Hematopoietic multipotent progenitor cell treated with erythropoietin and hydrocortisone succinate and interleukin-3 and kit ligand, for 17 days (in vitro differentiated cells): ENCODE measurements at places on chromosomes 3 and 15.

DNA sequence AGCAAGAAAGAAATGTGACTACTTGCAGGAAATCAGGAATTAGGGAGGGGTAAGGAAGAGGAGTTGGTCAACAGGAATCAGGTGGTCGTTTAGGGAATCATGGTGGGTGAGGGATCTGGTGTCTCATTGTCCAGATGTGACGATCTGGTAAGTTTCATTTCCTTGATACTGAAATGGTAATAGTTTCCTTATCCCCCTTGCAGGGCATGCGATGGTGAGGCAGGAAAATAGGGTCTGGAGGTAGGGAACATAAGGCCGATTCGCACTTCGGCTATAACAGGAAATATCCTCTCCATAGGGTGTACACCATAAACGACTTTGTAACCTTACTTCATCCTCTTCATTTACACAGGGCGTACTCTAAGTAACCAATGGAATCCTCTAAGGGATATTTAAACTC lies 574 bp upstream of the LRRC34 start:
- no peak for DNase-seq

- no peak for DNase-seq
Observed at GRCh38 chr3:140509534-140509933, 168.3 kb upstream of the TRIM42 start.

DNA sequence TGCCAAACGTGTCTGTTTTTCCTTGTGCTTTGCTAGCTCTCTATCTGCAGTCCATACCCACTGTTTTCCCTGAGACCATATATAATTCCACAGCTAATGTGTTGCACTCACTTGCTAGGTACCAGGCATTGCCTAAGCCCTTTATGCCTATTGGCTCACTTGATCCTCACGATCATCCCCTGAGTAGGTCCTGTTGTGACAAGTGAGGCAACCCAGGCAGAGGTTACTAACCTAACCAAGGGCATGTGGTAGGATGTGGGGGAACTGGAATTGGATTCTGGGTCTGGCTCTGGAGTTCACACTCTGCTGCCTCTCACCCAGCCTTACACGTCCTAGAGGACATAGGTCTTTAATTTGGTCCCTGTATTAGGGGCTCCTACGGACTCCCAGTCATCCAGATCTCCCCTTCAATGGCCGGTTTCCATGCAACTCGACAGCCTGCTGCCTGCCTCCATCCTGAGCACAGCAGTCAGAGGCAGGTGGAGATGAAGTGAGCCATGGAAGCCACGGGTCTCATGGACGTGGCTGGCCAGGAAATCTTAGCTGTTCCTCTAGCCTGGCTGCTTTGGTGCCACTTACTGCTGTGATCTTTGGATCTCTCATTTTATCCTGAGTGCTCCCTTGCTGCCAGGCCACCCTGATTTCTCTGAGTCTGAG lies 38.9 kb upstream of the MYZAP start:
- no peak for DNase-seq

DNA sequence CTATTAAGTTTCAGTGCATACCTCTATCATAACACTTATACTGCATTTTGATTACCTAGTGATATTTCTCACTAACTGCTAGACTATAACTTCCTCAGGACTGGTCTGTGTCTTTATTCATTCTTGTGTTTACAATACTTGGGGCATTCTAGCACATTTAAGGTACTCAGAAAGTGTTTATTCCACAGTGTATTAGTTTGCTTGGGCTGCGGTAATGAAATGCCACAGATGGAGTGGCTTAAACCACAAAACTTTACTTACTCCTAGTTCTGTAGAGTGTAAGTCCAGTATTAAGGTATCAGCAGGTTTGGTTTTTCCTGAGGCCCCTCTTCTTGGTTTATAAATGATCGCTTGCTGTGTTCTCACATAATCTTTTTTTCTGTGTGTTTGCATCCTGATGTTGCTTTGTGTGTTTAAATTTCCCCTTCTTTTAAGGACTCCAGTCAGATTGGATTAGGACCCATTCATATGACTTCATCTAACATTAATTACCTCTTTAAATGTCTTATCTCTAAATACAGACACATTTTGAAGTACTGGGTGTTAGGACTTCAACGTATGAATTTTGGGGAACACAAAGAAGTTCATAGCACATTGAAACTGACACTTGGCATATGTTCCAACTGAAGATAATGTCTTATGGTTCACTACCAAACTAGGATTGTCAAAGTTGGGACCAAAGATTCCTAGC lies 23.9 kb downstream of the RNF111 start:
- DNase-seq: peak; percentile 13

- DNase-seq: no peak
Observed at GRCh38 chr3:64242435-64242834, 17.2 kb upstream of the PRICKLE2 start.

DNA sequence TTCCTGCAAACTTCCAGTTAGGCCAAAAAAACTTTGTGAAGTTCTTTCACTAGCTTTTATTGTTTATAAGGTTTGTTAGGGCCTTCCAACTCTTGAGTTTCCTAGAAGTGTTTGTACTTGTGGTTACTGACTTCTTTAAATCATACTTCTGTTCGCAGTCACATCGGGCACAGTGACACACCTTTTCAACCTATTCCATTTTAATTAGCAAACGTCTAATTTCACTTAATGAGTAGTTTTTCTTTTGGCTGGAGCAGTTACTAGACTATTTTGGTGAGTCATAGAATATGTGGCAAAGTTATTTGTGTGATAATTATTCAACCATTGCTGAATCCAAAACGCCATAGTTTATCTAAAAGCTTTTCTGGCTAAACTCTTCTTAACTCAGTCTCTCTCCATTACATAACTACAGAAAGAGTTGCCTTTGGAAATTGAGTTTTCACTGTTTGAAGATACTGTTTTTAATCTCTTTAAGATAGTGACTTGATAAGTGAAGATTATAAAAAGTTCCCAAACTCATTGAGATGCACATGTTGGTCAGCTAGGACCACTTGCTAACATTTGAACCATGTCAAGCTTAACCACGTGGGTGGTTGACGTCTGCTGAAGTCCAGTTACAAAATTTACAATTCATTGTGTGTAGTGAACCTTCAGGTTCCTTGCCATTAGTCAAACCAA lies 21.5 kb downstream of the CNOT10 start:
- DNase-seq: no peak

GRCh38 chr3:74267588-74268184 lies 346.8 kb downstream of the CNTN3 start:
- DNase-seq: peak; percentile 4

DNA sequence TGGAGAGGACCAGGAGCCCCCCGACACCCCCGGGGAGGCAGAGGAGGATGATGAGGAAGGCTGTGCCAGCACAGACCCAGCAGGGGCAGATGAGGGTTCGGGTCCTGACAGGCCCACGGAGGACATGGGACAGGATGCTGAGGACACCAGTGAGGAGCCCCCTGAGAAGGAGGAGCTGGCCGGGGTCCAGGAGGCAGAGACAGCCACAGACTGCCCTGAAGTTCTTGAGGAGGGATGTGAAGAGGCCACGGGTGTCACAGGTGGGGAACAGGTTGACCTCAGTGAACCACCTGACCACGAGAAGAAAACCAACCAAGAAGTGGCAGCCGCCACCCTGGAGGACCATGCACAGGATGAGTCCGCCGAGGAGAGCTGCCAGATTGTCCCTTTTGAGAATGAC lies 909 bp downstream of the FGD5 start:
- no peak for DNase-seq

DNA sequence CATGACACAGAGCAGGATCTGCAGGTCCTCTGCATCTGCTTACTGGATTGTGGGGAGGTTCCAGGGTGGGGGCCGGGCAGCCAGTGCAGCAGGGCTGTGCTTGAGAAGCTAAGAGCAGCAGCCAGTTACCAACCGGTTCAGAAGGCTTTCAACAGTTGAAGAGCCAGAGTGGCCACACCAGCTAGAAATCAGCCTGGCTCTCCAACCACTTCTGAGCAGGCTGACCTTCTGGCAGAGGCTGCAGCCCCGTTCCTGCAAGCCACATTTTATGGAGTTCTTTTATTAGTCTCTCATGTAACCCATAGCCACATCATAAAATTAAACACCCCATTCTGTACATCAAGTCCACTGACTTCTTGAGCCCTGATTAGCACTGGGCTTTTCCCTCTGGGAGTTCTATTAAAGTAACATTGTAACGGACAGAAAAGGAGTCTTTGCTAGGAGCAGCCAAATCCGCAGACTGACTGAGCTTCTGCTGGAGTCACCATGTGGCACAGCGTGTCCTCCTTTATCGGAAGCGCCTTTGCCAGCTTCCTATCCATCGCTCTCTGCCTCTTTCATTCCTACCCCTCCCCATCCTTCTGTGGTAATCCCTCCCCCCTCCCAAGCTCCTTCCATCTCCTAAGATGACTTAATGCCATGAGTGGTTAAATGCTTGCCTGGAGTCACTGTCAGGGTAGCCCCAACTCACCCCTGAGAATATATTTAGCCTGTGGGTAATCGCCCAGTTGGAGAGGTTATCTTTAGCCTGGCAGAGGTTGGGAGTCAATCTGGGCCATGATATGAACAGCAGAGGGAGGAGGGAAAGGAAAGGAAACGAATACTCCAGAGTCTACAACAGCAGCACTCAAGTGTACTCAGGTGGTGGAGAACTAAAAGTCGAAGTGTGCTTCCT lies 138.5 kb upstream of the HES1 start:
- DNase-seq: no peak

- DNase-seq: no peak
Observed at GRCh38 chr3:119817583-119818363, 35.9 kb downstream of the NR1I2 start.

DNA sequence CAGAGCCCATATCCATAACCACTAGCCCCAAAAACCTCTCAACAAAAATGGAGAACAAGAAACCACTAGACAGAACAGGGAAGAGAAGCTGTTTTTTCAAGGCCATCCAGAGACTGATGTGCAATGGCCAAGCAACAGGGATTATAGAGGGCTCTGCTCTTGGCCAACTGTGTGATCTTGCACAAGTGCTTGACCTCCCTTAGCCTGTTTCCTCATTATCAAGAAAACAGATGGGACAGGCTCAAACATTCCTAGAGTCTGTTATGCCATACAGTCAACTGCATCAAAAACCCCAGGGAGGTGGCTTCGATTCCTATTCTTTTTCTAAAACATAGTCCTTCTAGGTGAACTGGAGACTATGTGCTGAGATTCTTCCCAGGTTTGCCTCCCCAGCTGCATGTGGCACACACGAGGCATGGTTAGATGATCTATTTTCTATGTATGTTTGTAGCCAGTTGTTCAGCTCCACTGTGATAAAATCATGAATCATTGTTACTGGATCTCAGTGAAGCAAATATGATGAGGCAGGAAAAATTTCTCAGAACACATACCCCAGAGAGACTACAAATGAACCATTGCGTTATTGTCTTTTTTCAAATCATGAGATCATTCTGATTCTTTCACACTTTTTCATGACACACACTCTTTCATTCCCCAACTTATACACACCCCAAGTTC lies 132.9 kb upstream of the TGFBR2 start:
- no peak for DNase-seq

DNA sequence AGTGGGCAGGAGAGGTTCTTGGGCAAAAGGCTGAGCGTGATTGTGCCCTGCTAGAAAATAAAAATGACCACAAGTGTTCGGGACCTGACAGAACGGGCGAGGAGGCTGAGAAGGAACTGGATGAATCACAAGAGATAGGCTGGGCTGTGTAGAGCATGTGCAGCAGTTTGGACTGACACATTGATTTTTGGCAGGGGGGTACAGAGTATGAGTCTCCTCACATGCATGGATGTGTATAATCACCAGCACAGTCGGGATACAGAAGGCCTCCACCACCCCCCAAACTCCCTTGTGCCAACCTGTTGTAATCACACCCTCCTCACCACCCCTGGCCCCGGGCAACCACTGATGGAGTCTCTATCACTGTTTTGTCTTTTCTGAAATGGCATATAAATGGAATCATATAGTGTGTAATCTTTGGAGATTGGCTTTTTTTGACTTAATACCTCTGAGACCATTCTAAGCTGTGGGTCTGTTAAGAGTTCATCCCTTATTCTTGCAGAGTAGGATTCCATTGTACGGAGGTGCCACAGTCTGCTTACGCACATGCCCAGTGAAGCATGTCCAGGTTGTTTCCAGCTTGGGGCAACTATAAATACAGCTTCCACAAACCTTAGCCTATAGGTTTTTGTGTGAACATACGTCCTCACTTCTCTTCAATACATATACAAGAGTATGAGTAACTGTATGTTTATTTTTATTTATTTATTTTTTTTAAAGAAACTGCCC lies 438.8 kb downstream of the FOXP1 start:
- DNase-seq: no peak

GRCh38 chr15:90200534-90201129 lies 498 bp upstream of the SEMA4B start:
- DNase-seq: no peak

GRCh38 chr15:40825661-40826422 lies 2.7 kb downstream of the PPP1R14D start:
- no peak for DNase-seq

DNA sequence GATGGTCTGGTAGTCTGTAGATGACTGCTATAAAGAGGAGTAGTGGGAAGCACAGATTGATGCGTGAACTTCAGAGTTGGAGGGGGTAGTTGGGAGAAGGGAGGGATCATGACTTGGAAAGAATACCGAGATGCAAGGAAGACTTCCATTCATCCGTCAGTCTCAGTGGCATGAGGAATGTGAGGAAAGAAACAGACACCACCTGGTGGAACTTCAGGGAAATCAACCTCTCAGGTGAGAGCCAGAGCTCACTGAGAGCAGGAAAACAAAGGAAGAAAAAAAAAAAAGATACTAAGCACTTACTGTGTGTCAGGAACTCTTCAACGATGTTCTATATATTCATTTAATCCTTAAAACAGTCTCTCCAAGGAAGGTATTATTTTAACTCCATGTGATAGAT lies 172.4 kb downstream of the OXSM start:
- DNase-seq: no peak

DNA sequence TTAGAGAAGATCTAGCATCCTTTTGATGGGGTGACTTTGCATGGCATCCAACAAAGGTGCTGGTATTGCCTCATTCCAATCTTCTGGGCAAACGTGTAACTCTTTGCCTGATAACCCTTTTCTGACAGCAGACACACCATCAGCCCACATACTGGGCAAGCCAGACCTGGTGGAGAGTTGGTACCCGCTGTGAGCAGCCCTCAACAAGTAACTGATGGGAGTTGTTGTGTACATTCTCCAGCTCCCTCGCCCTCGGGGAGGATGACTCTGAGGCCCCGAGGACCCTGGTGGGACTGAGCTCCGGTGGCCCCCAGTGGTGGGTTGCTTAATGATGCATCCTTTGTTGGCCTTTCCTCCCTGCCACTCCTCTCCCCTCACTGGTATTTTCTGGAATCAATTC lies 102.4 kb upstream of the SLC6A11 start:
- no peak for DNase-seq

DNA sequence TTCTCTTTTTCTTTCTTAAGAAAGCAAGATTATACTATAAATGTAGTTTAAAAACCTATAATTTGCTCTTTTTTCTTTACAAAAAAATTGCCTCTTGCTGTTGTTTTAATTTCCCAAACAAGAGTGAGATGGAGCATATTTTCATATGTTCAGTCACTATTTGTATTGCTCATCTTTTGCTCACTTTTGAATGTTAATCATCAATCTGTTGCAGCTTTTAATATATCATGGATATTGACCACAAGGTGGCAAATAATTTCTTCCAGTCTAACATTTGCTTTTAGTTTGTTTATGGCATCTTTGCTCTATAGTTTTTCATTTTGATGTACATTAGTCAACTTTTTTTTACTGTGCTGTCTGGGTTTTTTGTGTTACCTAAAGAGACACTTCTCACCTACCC lies 112.6 kb upstream of the THRB start:
- DNase-seq: no peak

- no peak for DNase-seq
Observed at GRCh38 chr3:30258426-30259392, 347.7 kb upstream of the TGFBR2 start.

- no peak for DNase-seq
Observed at GRCh38 chr3:112333381-112334317, 693 bp downstream of the CD200 start.
